Activated CD4-positive, alpha-beta T cell treated with anti-CD3 and anti-CD28 coated beads for 36 hours (primary cell): ENCODE measurements at places on chromosomes 5 and 9. TPM values are rescaled to one million over a fixed set of nuclear protein-coding genes. Genes with fewer than 3 reads are reported as not detected.

Gene CSF2
- total RNA-seq = 59.5 TPM

Gene OLFML2A
- 0.05 TPM for total RNA-seq

Gene TNFSF15
- 0.47 TPM for total RNA-seq

Gene FAT2
- not detected for total RNA-seq

DNA sequence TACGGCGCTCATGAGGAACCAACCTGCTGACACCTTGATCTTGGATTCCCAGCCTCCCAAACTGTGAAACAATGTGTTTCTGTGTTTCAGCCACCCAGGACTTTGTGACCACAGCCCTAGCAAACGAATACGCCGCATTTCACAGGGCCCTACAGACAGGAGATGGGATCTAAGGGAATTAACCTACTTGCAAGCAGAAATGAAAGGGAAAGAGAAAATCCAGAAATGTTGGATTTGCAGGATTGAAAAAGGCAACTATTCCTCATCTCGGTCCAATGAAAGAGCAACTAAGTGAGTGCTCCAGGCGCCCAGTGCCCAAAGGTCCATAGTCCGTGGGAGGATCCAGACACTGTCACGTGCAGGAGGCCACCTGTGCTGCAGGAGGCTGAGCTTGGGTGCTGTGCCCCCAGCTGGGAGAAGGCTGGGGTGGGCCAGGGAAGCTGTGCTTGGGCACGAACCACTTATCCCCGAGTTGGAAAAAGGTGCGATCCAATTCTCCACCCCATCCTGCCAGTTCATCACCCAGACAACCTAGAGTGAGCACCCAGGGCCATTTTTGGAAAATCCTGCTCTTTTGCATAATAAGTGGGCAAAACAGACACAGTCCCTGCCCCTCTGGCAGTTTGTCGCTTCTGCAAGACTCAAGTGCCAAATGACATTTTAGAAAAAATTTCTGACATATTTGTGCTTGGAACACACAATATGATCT, 177.9 kb downstream of the C9orf50 start:
- DNase-seq = no peak

DNA sequence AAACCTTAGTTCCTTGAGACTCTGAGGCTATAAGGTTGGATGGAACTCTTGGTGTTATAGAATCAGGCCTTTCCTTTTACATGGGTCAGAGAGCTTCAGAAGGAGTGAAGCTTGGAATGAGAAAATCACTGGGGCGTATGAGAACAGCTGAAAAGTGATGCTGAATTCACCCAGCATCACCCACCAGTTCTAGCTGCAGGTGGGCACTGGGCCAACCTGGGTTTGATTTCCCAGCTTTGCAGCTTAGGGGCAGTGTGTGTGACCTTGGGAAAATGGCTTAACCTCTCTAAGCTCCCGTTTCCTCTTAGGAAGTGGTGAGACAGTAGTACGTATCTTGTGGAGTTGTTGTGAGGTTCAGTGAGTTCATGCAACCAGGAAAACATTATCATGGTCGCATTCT, 10.7 kb downstream of the PCDH12 start:
- DNase-seq = no peak

- DNase-seq = no peak
Observed at GRCh38 chr5:14383923-14384322, 197.7 kb upstream of the OTULINL start.

DNA sequence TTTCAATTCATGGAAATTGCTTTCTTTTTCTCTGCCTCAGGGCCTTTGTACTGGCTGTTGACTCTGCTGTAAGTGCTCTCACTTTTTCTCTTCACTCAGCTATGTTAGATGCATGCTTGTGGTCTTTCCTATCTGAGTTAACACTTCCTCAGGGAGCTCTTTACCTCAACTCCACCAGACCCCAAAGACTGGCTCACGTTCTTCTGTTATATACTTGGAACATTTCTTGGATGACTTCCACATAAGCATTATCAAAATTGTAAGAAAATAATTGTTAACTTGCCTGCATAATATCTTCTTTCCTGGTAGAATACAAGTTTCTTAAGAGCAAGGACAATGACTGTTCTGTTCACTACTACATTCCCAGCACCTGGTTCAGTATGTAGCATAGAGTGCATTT, 455.9 kb downstream of the EBF1 start:
- DNase-seq = no peak

DNA sequence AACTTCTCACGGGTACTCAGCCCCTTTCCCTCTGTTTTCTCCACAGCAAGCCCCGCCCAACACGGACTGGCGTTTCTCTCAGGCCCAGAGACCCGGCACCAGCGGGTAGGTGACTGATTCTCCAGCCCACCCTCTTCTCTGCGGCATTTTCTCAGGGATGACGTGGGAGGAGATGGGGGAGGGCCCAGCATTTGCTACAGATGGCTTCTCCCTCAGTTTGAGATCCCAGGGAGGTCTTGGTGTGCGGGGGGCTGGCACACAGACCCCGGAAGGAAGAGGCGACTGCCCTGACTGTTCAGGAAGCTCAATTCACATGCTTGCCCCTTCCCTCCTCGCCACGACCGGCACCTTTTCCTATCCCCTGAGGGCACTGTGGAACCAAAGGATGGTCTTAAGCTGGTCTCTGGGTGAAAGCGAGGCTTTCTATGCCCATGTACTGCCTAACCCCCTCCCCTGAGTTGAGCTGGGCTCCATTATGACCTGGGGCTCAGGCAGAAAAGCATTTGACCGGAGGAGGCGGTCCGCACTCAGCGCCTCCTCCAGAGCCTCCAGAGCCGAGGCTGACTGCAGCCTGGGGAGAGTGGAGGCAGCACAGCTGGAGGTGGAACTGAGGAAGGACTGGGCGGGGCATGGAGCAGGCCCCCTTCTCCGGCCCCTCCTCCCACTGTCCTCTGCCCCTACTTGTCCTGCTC, 6.0 kb downstream of the PCDHGC5 start:
- no peak for DNase-seq

- DNase-seq = no peak
Observed at GRCh38 chr9:129093602-129094386, 12.9 kb downstream of the DOLPP1 start.

DNA sequence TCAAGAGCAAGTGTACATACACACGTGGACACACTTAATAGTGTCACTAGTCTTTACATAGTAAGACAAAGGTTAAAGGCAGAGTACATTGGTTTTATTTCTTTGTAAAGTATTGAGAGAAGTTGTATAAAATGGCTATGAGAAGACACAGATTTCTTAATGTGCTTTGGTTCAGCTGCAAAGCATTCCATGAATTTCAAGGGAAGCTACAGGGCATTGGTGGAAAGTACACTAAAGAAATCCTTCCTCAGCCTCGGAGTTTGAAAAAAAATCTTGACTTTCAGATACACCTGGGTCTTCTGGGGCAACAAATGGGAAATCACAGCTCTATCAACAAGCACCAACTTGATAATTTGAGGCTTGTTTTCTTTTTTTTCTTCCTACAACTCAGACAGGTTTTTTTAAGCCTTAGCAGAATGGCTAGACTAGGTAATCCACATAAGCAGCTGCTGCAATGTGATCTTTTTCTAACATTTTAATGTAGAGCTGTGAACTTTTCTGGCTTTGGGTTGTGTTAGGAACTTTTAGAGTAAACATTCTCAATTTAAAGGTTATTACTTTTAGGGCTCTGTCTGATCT, 140.4 kb upstream of the FST start:
- DNase-seq = no peak

- DNase-seq = no peak
Observed at GRCh38 chr5:77492653-77493000, 511 bp upstream of the WDR41 start.

- no peak for DNase-seq
Observed at GRCh38 chr5:3740546-3741373, 145.1 kb downstream of the IRX1 start.

DNA sequence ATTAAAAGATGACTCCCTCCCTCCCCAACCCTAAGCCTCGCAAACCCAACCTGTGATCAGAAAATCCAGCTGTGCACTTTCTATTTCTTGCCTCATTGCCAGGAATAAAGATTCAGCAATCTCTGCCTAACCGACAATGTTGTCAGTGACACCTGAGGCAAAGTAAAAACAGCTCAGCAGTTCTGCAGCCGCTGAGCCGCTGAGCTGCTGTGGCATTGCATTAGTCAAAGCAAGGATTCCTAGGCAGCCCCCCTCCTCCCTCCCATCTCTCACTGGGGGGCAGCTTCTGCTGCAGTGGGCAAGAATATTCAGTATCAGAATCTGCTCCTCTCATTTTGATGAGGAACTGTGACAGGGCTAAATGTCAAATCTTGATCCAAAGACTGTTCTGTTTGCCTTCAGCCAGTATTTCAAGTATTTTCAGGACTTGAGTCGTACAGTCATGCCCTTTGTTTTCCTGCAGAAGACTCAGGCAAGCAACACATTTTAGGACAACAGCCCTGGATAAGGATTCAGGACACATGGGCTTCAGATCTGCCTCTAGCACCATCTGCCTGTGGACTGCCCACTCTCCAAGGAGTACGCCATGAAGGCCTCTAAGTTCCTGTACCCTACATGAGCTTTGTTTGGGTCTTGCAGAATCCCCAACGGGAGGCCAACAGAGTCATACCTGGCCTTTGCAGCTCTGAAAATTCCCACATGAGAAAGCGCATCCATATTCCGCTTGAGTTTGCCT, 41.1 kb upstream of the DAP start:
- DNase-seq = no peak

DNA sequence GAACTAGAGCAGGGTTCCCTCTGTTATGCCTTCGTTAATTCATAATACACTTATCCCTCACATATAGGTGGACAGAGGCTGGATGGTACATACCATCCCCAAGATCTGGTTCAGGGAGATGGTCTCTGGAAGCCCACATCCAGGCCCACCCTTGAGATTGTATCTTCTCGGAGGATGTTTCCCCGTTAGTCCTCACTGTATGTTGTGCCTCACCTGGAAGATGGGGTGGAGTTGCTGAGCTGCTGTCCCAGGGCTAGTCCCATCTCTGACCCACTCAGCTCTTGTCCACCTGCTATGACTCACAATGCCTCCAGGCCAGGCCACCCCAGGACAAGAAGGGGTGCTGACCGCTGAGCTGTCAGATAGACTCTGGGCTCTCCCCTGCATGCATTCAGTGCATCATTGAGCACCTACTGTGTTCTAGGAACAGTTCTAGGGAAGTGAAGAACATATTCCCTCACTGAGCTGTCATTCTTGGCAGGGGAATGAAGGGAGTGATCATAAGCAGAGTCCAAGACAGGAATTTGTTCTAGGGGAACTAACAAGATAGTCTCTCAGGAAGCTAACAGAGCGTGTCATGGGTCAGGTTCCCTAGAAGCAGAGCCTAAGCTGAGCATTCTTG, at the start of gene CBY3:
CBY3 (minus strand) TSS at position 255 of the 622 bp plus-strand sequence; CDS start at position 139, 116 bp downstream.
- no peak for DNase-seq

DNA sequence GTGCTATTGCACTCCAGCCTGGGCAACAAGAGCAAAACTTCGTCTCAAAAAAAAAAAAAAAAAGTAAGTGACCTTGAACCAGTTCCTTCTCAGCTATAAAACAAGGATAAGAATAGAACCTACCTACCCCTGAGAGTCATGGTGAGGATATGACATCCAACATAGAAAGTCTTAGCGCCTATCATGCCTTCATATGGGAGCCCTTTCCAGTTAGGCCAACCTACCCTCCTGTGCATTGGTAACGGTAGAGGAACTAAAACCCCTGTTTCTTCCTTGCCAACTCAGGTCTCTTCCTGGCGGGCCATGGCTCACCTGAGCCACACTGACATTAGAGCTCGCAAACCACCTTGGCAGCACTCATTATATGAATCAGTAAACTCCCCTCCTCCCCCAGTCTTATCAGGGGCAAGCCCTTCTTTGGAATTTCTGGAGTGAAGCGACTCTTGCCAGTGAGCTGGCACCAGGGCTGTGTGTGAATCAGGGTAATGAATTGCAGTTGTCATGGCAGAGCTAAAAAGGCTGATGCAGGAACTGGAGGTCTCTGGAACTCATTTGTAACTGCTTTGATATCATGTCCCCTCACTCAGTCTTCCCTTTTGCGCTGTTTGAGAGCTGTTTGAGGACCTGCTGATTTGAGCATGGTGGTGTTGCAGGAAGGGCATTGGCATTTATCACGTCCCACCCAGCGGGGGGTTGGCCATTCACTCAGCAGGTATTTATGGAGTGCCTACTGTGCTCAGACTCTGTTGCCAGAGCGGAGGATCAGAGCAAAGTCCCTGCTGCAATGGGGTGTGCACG, 10.3 kb downstream of the WWC1 start:
- no peak for DNase-seq

DNA sequence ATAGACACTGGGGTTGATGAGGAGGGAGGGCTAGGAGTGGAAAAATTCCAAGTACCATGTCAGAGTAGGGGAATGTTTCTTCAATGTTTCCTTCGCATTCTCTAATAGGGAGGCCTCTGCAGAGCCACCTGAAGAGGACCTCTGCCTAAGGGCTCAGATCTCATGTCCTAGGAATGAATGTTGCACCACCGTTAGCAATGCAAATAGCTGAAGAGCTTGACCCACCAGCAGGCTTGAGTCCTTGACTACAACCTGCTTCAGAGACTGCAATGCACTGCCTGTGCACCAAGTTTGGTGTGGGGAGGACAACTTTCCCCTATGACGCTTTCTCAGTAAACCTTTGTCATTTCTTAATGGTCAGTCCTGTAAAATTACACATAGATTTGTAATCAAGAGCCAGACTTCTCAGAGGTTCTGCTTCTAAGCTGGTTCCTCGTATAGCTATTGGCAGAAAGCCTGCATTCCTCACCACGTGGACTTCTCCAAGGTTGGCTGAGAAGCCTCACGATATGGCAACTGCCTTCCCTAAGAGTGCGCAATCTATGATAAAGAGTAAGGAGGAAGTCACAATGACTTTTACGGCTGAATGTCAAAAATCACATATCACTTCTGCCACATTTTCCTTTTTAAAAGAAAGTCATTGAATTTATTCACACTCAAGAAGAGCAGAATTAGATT, 600.7 kb upstream of the PTGER4 start:
- no peak for DNase-seq
